SK-MEL-5 (cell line): ENCODE measurements at places on chromosomes 1 and 21.

GRCh38 chr1:55412060-55412459, 196.9 kb upstream of the USP24 start:
- no peak for DNase-seq

DNA sequence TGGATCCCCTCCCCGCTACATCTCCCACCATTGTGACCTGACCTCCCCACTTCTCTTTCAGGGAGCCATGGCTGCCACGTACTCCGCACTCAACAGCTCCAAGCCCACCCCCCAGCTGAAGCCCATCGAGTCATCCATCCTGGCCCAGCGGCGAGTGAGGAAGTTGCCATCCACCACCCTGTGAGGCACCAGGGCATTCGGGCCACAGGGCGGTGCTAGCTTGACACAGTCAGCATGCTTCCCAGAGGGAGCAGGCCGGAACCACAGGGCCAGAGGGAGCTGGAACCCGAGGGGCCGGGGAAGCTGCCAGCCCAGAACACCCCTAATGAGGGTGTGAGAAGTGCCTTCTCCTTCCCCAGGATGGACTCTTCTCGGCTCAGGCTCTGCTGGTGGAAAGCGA, 44.5 kb downstream of the RPS6KA1 start:
- DNase-seq: no peak

GRCh38 chr1:51669816-51670215, 52.9 kb downstream of the OSBPL9 start:
- DNase-seq: no peak

DNA sequence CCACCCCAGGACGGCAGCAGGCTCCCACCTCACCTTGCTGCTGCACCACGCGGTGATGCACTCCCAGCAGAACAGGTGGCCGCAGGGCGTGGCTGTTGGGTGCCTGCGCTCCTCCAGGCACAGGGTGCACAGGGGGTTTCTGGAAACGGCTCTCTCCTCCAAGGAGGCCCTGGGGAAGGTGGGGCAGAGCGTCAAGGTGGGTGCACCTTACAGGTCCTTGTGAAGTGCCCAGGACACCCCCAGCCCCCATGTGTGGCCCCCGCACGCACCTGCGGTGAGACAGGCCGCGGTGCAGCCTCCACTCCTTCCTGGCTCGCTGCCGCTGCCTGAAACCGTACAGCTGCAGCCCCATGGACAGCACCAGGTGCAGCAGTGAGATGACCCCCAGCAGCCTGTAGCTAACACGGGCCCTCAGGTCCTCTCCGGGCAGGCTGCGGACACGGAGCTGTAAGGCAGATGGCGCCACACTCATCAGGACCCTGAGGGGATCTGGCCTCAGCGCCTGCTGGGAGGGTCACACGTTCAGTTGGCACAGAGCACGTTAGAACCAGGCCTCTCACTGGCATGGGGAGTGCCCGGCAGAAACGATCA, 5.8 kb downstream of the PEX10 start:
- DNase-seq: peak; percentile 32

DNA sequence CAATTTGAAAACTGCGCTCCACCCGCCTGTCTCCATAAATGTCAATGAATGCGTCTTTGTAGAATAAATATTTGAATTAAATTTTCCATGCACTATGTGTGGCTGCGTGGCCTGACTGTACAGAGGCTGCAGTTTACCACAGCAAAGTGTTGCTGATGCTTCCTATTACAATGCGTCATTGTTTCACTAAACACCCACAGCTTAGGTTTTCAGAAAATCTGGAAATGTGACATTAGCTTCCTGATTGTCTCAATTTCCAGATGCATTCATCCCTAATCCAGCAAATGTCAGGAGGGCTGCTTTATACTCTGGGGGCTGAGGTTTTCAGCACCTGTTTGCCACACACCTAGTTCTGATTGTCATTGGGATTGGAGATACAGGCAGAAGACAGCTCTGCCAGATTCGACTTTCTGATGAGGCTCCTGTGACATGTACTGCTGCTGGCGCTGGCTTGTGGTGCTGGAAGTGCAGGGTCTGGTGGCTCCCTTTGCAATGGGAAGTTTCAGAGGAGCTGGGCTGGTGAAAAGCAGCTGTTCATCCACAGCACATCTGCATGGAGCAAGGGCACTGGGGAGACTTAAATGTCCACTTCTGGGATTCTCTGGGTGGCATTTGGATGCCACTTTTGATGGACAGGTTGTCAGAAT, 40.0 kb downstream of the URB2 start:
- DNase-seq: peak; percentile 43

DNA sequence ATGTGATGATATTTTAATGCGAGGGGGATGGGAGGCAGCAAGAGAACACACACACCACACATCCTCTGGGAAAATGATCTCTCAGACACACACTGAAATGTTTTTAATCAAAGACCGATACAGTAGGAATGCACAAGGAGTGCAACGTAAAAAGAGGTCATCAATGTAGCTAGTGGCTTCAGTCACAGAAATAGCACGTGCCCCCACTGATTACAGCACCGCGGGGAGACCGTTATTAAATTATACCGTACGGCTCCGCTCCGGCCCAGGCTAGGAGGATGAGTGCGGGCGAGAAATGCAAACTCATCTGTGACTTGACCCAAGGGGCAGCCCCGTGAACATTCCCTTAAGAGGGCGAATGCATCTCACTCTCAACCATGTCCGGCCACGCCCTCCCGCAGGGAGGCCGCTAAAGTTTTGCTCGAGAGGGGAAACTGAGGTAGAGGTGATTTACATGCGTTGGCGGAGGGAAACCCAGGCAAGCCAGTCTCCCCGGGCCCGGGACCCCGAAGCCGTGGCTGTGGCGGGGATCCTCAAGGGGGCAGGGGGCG, 552 bp downstream of the UBR4 start:
- peak; percentile 16 for DNase-seq

DNA sequence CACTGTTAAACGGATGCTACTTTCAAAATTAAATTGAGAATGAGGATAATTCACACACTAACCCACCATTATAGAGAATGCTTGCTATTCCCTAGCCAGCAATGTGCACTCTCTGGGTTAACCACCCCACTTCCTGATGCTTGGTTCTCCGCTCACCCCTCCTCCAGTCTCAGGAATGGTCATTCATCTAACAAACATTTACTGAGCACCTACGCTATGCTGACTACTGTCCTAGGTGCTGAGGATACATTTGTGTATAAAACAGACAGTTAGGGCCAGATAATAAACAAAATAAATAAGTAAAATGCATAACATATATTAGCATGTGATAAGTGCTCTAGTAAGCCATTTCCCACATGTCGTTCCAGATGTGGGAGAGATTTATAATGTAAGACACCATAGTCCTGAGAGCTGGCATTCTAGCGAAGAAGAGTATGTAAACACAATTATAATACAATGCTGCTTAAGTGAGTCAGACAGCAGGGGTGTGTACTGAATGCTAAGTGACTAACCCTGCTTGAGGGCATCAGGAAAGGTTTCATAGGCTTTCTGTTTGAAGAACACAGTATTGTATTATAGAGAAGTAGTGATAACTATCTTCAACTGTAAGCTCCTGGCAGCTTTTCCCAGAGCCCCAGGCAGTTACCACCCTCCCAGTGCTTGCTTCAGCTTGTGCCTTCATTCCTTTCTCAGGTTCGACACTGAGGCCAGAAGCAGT, 126.7 kb upstream of the CACHD1 start:
- peak; percentile 97 for DNase-seq

GRCh38 chr1:227919906-227920305, 27.8 kb downstream of the WNT9A start:
- DNase-seq: no peak

GRCh38 chr1:107430540-107431228, 289.8 kb downstream of the NTNG1 start:
- DNase-seq: peak; percentile 72

DNA sequence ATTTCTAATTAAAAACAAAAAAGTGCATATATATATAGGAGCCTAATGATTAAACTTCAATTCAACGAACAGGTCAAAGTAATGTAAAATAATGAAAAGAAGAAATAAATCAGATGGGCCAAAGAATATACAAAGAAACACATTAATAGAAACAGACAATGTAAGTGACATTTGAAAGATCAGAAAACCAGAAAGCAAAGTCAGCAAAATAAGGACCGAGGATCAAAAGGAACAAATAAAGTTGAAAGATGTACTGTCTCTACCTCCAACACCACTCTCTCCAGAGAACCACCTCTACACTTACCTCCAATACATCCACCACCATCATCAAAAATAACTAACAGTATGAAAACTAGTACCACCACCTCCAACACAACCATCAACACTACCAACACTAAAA, 1226.3 kb upstream of the NCAM2 start:
- DNase-seq: no peak

GRCh38 chr1:25103164-25103795, 129.0 kb downstream of the SYF2 start:
- DNase-seq: no peak

GRCh38 chr21:38802050-38803026, 3.4 kb upstream of the ETS2 start:
- DNase-seq: no peak

DNA sequence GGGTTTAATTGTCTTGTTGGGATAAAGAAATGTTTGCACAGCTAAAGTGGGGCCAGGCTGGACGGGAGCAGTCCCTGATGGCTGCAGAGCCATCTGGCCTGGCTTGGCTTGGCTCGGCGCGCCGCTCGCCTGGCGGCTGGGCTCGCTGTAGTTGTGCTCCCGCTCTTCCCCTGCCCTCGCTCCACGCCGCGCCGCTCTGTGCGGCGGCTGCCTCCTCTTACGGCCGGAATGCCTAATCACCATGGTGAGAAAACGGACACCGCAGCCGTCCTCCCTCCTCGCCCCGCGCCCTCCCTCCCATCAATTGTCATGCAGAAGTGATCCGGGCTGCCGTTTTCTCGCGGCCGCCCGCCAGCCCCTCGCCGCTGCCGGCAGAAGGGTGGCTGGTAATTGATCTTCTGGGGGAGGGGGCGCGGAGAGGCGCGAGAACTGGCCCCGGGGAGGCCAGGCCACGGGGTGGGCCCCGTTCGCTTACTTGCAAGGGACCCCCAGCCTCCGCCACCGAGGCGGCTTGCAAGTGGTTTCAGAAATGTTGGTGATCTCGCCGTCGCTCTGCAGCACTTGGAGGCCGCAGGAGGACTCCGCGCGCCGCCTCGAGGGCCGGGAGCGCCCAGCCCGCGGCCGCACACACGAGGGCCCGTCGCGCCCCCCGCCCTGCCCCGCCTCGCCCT, 12.4 kb downstream of the RNF220 start:
- no peak for DNase-seq

GRCh38 chr1:16224472-16224871, 12.0 kb upstream of the ARHGEF19 start:
- no peak for DNase-seq
